ENCODE measurements at places on chromosomes 5 and 9. TPM values are rescaled to one million over a fixed set of nuclear protein-coding genes. Genes with fewer than 3 reads are reported as not detected.

DNA sequence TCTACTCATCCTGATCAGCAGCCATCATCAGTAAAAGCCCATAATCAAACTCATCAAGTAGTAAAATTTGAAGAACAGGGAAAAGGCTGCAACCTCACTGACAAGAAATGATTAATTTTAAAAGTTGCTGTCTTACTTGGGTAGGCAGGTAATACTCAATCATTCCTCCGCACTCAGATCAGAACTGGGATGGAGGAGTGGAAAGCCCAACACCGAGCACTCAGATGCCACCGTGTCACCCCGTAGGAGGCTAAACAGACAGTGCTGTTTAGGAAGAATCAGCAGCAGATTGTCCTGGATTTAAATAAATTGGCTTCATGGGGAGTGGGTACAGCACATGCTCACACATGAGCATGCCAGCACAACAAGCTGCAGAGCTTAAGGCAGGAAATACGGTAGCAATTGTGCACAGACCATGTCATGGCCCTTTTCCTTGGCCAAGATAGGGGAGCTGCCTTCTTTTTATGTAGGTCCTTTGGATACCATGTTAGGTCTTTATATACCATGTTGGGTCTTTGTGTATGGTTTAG lies 92.6 kb upstream of the CDH6 start:
- DNase-seq = no peak

GRCh38 chr5:177404641-177405179 lies 4.2 kb upstream of the PFN3 start:
- no peak for DNase-seq

GRCh38 chr5:116806836-116807235 lies 232.2 kb upstream of the SEMA6A start:
- no peak for DNase-seq

DNA sequence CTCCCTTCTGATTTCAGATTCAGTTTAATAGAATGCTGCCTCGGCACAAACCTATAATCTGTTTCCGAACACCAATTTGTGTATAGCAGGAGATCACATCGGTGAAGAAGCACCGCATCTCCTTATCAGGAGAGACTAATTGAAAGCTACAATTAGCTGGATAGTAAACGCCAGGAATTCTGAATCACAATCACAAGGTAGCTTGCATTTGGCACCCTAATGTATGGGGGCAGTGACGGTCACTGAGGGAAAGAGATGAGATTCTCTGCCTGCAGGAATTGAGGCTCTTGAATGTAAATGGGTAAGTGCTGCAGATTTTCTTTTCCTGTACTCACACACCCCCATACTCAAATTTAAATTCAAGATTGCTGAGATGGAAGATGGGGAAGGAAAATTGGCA lies 373.6 kb upstream of the ZNF608 start:
- no peak for DNase-seq

- no peak for DNase-seq
Observed at GRCh38 chr9:8733131-8733954, 933.8 kb upstream of the DMAC1 start.

EDIL3 gene
- 0.24 TPM for total RNA-seq

Data from Calu3 (cell line).